Activated CD4-positive, alpha-beta T cell treated with anti-CD3 and anti-CD28 coated beads for 48 hours (primary cell): ENCODE measurements at places on chromosomes 5 and 9.

- DNase-seq: no peak
Measured at GRCh38 chr5:137090721-137091120, 408.4 kb downstream of the SPOCK1 start.

DNA sequence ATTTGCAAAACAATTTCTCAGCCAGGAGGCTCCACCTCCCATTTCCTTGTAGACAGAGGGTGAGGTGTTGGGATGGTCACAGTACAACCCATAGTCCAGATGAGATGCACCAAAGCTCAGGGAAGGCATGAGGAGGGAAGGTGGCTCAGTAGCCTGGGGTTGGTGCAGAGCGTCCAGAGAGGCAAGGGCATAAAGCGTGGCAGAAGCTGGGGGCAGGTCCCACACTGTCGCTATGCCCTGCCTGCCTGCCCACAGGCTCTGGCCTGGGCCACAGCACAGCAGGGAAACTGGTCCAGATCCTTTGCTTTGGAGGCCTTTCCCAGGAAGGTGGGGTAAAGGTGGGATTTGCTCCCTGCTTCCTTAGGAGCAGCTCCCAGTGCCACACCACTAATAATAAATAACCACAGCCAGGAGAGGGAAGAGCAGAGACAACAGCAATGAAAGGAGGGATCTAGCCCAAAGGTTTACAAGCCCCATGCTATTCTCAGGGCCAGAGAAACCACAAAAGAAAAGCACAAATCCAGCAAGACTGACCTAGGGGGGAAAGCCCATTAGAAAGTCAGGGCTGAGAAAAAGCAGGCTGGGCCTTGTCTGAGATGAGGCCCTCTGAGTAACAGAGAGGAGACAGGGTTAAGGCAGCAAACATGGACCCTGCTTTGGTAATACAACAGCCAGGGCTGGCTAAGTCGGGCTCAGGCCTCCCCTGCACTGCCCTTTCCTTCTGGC, 27.2 kb downstream of the PCDHGC5 start:
- DNase-seq: no peak

DNA sequence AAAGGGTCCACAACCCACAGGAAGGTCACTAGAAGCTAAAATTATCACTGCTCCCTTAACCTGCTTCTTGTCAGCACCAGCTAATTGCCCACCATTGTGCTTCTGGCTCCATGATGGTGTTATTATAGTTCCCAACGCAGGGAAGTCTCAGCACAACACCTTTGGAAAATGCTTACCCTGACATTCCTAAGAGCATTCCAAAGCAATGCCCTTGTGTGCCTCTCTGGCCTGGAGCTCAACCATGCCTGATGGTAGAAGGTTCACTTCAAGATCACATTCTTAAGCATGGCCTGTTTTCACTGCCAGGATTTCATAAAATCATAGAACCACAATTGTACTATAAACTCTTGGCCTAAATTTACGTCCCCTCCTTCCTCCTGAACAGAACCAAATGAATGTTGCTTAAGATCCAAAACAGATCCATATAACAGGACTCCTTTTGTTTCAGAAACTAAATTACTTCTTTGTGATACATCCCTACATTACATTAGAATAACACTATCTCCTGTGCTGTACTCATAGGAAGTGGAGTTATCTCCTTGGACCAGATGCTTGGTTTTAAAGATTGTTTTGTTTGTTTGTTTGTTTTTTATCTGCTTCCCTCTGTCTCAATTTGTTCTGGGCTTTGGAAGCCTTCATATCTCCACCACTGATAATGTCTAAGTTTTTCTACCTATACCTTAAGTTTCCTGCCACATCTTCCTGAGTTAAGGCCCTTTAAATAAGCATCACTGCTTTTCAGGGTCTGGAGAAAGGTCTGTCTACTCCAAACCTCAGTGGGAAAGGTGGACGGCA, 32.1 kb downstream of the ARL15 start:
- DNase-seq: no peak

DNA sequence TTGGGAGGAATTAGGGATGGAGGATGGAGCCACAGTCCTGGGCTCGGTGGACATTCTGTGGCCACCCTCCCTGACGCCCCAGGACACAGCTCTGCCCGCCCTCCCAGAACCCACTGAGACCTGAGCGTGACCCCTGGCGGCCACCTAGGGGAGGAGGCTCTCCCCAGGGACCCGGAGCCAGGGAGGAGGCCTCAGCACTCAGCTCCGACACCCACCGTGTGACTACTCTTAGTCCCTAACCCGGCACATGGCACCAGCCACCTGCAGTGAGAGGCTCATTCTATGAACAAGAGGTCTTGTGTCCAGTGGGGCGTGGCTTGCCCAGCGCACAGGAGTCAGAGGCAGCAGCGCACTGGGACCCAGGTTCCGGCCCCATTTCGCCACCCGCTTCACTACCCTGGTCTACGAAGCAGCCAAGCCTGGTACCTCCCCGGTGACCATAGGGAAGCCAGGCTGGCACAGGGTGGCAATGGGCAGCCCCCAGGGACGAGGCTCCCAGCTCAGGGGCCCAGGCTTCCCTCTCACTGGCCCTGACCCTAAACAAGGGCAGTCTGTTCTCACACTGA, 10.2 kb downstream of the SARDH start:
- peak; percentile 1 for DNase-seq

DNA sequence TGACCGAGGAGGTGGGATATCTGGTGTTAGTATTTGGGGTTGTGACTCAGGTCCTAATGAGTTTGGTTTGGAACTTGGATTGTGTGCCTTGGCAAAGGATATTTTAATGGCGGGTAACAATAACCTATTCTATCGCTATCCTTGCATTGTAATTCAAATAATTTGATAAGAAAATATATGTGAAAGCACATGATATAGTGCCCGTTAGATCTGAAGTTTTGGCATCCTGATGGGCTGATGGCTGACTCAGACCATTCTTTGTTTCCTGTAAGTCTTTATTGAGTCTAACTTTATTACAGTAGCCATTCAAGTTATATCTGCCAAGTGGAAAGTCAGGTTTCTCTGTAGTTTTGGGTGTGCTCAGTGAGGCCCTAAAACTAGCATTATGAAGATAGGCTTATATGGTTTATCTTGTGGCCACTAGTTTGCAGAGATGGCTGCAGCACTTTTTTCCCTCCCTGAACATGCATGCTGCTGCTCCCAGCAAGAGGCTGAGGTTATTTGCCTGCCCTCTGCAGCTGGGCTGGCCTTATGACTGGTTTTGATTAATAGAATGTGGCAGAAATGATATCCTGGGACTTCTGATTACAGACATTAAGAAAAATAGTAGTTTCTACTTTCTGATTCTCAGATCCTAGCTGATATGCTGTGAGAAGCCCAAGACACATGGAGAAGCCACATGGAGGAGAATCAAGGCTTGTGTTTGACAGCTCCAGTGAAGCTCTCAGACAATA, 46.6 kb downstream of the CFAP95 start:
- DNase-seq: no peak

DNA sequence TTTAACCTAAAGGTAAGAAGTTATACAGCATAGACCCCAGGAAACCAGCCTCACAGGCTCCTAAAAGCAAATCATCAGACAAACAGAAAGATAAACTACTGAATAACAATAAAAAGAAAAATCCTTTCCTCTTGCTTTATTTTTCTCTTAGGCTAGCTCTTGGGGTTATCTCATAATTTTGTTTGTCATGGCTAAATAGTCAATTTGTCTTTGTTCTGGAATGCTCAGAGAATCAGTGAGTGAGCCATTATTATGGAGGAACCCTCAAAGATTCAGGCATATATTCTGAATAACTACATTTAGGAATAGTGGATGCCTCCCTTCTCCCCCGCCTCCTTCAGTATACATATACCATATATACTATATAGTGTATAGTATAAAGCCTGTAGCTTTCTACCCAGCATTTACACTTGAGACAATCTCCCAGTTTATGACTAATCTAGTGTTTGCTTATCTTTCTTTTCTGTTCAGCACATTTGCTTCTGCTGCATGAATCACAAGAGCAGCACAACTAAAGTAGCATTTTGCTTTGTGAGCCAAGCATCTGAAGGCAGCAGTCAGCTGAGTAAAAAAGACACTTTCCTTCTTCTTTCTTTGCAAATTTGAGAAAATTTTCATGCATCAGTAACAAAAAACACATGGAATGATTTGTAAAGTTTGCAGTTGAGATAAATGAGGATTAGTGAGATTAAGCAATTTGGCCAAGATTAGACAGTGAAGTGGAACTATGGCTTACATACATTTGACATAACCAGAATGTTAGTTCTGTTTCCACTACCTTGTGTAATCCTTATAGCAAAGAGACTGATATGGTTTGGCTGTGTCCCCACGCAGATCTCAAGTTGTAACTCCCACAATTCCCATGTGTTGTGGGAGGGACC, 45.3 kb upstream of the PPP3R2 start:
- no peak for DNase-seq

- no peak for DNase-seq
Measured at GRCh38 chr5:14405267-14405666, 176.3 kb upstream of the OTULINL start.

DNA sequence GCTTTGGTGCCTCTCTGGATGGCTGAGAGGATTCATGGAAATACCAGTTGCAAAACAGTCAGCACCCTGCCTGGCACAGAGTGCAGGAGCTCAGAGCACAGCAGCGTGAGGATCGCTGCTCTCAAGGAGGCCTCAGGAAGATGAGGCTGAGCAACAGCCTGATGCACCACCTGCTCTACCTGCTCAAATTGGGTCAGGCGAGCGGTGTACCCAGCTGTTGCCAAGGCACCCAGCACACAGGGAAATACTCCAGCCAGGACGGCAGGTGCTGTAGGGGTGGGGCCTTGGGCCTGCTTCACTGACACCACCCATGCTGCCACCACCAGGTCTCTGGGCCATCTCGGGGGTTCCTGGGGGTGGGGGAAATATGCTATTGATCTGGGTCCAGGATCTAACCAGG, 4.3 kb downstream of the EEIG1 start:
- DNase-seq: peak; percentile 32

- no peak for DNase-seq
Measured at GRCh38 chr5:133262690-133263089, 210.9 kb downstream of the HSPA4 start.

DNA sequence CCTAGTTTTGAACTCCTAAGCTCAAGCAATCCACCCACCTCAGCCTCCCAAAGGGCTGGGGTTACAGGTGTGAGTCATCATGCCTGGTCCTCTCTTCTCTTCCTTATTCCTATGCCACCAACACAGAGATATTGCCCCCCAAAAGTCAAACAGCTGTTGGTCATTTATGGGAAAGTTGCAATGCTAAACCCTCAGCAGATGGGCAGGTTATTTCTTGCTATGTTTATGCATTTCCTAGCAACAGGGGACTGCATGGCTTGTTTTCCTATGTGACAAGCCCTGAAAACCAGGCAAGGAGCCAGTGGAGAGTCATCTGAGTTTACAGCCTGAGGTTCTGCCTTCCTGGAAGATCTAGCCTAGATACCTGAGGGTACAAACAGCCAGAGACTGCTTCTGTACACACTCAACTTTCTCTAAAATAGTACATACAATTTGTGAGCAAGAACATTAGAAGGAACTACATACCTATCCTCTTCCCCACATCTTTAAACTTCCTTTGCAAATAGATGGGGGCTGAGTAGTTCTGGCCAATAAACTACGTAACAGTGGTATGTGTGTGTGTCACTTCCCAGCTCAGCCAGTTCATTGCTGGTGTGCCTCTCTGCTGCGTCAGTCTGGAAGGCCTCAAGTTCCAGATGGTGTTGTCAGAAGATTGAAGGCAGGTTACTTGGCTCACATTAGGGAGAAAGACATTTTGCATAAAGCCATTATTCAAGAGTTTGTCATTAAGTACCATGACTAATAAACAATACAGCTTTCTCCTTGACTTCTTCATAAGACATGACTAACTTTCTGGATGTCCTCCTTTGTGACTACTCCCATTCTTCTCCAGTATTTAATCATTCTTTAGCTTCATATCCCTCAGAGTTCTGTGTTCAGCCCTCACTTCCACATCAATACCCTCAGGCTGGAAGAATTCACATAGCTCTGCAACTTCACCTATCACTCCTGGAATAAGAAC, 65.3 kb downstream of the CSNK1A1 start:
- DNase-seq: no peak

GRCh38 chr5:137040641-137041340, 458.3 kb downstream of the SPOCK1 start:
- DNase-seq: no peak

- DNase-seq: no peak
Measured at GRCh38 chr5:83313436-83313835, 158.1 kb upstream of the VCAN start.

- DNase-seq: no peak
Measured at GRCh38 chr5:143239882-143240518, 163.5 kb downstream of the NR3C1 start.

- no peak for DNase-seq
Measured at GRCh38 chr9:137168904-137169856, 671 bp downstream of the LRRC26 start.

- no peak for DNase-seq
Measured at GRCh38 chr9:112887381-112887780, 3.3 kb downstream of the SLC46A2 start.

DNA sequence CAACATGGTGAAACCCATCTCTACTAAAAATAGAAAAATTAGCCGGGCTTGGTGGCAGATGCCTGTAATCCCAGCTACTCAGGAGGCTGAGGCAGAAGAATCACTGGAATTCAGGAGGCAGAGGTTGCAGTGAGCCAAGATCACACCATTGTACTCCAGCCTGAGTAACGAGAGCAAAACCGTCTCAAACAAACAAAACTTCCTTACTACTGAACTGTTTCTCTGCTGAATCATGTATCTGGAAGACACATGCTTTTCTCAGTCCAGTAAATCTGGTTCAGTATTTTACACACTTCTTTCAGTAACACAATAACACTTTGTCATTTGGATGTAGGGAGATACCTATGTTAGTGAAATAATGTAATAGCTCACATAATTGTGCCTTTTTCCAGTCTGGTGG, 7.9 kb downstream of the TRMT10B start:
- DNase-seq: no peak
